ENCODE measurements at places on chromosomes 5 and 9.
A peak's percentile ranks its signal among the peaks of the same experiment; 100 is the strongest.

DNA sequence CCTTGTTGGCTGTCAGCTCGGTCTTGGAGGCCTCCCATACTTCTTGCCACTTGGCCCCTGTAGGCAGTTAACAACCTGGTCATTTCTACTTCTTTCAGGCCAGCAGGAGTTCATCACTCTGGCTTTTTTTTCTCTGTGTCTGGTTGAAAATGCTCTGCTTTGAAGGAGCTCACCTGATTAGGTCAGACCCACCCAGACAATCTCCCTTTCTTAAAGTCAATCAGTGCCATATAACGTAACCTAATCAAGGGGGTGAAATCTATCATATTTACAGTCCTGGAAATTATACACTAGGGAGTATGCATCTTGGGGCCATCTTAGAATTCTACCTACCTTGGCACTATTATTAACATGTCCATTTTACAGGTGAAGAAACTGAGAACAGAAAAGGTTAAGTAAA lies 155.4 kb downstream of the SREK1 start:
- DNase-seq: no peak

DNA sequence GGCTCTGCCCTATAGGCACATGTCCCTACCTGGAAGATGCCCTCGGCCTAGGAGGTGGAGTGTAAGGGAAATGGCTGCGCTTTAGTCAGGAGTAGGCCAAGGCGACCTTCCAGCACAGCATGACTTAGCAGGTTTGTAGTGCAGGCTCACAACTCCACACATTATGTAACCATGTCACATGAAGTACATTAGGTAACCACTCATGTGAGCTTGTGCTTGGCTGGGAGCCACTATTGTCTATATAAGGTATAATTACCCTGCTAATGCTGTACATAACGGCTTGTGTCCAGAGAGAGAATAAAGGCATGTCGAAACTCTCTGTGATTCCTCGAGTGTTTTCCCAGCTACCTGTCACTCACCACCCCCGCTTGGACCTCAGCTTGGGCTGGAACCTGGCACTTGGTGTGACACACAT lies 74.9 kb downstream of the CAMK4 start:
- DNase-seq: no peak

DNA sequence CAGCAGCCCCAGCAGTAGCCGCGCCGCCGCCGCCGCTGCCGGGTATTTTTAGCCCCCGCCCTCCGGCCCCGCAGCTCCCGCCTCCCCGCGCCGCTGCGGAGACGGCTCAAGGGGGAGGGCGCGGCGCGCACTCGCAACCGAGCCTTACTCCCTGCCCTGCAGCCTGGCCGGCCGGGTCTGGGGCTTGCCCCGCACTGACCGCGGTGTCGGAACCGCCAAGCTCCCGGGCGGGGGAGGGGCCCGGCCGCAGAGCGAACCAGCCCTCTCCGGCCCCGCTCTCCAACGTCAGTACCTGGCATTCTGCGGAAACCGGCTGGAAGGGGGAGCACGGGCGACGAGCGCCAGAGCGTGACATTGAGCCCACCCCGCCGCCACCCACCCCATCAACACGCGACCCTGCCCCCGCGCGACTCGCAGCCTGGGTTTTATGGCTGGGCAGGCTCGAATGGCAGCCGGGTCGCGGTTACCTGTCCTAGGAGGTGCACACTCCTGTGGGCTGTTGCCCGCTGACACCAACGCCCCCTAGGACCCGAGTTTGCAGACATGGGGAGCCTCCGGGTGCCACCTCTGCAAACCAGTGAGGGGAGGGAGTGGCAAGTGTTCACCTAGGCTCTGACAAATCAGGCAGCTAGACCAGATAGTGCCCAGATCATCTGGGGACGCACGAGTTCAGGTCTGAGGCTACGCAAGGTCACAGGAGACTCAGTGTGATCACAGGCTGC lies at the start of gene ACSL6:
TSS of gene ACSL6 (minus strand) at position 37 of the 722 bp plus-strand sequence. CDS start 105 bp downstream, outside the sequence.
- DNase-seq: no peak

- DNase-seq: no peak
These were observed 67.8 kb downstream of the LHX2 start for GRCh38 chr9:124079176-124079925.

DNA sequence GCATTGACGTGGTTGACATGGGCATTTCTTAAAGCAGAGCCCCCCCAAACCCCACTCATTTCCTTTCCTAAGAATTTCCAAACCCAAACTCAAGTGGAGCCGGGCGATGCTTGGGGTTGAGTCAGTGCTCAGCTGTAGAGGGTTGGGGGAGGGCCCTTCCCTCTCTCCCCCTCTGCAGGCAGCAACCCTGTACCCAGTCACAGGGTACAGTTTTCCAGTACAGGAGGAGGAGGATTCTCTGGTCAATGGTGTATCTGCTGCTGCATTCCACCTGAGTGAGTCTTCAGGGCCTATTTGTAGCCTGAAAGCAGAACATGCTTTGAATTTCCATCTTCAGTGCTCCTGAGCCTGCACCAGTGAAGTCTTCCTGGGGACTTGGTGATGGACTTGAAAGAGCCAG lies 55.8 kb downstream of the ENTREP1 start:
- DNase-seq: no peak

- no peak for DNase-seq
These were observed 1006.5 kb upstream of the TYRP1 start for GRCh38 chr9:11686733-11687132.

- DNase-seq: peak; percentile 37
These were observed 718 bp upstream of the DENND4C start for GRCh38 chr9:19229595-19230354.

- no peak for DNase-seq
These were observed 263.5 kb downstream of the CWC27 start for GRCh38 chr5:65032250-65032649.

DNA sequence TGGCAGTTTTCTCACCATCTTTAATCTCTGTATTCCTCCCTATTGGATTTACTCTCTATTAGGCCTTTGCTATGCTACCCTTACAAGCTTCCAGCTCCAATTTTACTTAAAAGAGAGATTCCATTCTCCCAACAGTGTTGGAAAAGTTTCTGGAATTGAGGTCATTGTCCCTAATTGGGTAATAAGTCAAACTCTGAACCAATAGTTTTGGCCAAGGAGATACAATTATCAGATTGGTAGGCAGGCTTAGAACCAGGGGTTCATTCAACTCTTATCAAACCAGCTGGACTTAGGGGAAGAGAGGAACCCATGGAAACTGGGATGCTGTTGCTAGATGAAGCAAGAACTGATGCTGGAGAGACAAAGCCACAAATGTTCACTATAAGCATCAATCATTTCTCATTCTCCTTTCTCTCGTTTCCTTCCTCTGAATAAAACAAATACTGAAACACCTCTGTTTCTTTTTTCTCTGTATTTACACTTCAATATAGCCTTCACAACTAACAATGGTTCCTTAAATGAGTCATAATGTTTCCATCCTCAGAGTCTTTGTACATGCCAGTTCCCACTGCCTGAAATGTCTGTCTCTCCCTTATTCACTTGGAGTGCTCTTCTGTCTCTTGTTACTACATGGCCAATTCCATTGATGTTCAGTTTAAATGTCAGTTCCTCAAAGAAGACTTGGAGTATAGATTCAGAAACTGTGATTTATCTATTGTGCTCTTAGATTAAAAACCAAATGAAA lies 587.3 kb downstream of the GABRG2 start:
- DNase-seq: no peak

DNA sequence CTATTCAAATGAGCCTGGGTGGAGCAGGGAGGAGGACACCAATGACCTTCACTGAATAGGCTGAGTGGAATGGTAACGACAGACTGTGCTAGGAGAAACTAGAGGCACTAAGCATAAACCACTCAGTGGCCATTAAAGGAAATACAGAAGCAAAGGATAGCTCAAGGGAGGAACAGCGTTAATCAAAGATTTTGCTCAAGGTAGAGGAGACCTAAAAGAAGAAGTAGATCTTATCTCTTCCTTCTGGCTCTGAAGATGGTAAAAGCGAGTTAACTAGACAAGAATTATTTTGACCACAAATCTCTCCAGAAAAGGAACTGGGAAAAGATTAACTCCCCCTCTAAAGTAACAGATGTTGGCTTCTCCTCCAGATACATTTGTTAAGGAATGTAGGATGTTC lies 299.6 kb downstream of the EPB41L4A start:
- no peak for DNase-seq

DNA sequence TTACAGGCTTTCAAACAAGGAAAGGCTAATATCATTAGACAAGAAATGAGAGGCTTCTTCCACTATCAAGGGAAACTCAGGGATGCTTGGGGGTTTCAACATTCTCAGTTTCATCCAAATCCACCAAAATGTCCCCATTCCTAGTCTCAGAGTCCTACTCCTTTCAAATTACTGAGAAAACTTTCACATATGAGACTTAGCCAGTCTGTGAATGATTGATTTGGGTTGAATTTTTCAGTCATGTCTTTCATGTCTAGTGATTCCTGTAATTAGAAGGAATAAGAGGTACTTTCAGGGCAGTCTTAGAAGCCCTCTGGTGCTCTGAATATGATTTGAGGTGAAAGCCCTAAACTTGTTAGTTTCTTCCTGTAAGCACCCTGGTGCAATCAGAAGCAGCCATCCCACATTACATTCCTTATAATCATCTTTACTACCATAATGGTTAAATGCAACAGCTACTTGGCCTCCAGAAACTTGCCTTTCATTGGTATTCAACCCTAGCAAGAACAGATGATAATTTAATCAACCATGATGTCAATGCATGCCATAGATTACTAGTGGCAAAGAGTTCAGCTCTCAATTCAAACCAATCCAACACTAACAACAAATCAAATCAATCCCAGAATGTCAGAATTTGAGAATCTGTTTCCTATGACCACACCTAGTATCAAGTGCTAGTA lies 50.7 kb upstream of the RIC1 start:
- DNase-seq: no peak

GRCh38 chr5:151214614-151215545 lies 9.0 kb downstream of the CCDC69 start:
- no peak for DNase-seq

DNA sequence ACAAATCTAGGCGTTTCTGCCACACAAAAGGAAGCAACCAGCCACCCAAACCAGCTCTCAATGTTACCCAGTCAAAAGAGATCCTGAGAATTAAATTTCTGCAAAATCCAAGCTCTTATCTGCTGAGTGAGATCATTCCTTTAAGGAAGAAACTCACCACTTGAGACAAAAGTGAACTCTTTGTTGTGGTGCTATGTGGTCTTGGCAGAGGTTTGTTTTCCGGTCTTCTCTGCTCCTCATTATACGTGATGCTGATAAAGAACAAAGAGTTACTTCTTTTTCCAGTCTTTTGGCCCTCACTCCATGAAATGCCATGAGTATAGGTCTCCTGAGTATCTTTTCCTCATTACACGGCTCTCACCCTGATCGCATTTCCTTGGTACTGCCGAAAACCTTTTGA lies 82.1 kb downstream of the PRKACG start:
- DNase-seq: no peak

GRCh38 chr9:129497005-129497812 lies 123.7 kb downstream of the C9orf50 start:
- DNase-seq: no peak

GRCh38 chr9:100813871-100814270 lies 214.7 kb upstream of the PLPPR1 start:
- no peak for DNase-seq

- DNase-seq: no peak
These were observed 7.1 kb downstream of the INPP5E start for GRCh38 chr9:136432591-136432990.

GRCh38 chr9:121703014-121703734 lies 51.7 kb downstream of the DAB2IP start:
- no peak for DNase-seq

DNA sequence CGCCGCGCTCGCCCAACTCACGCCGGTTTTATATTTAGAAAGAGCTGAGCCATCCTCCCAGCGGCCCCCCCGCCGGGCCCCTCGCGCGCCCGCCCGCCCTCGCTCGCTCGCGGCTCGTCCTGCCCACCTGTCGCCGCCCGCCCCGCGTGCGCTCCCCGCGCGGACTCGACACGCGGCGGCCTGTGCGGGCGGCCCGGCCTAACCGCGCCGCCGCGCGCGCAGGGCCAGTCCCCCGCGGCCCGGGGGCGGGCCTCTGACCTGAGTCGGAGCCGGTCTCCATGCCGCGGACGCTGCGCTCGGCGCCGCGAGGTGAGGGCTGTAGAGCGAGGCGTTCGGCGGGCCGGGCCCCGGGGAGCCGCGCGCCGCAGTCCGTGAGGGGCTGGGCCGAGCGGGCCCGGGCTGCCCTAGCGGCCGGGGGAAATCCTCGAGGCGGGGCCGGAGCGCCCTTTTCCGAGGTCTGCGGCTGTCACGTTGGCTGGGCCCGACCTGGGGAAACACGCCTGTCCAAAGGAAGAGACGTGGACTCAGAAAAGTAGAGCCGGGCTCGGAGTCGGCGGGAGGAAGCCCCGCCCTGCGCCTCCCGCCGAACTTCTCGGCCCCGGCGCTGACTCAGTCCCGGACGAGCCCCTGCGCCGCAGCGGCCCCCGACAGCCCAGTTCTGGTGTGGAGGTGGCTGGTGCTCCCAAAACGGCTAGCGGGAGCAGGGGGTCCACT lies at the start of gene ECPAS:
TSS of gene ECPAS (minus strand) at position 526 of the 714 bp plus-strand sequence. CDS start 11,465 bp downstream, outside the sequence.
- DNase-seq: peak; percentile 28

DNA sequence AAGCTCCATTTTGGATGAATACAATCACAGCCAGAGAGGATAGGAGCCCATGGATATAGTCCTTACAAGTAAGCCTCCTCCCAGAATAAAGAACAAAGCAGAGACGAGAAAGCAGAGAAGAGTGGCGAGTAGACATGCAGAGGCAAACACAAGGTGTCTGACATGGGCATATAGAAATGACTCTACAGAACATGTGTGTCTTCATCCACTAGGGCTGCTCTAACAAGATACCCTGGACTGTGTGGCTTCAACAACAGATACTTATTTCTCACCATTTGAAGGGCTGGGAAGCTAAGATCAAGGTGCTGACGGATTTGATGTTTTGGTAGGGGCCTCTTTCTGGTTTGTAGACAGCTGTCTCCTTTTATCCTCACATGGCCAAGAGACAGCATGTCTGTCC lies 32.3 kb upstream of the FER start:
- DNase-seq: no peak

GRCh38 chr5:31573494-31574142 lies 41.5 kb downstream of the C5orf22 start:
- no peak for DNase-seq

GRCh38 chr9:132456241-132456640 lies 46.2 kb downstream of the CFAP77 start:
- no peak for DNase-seq

DNA sequence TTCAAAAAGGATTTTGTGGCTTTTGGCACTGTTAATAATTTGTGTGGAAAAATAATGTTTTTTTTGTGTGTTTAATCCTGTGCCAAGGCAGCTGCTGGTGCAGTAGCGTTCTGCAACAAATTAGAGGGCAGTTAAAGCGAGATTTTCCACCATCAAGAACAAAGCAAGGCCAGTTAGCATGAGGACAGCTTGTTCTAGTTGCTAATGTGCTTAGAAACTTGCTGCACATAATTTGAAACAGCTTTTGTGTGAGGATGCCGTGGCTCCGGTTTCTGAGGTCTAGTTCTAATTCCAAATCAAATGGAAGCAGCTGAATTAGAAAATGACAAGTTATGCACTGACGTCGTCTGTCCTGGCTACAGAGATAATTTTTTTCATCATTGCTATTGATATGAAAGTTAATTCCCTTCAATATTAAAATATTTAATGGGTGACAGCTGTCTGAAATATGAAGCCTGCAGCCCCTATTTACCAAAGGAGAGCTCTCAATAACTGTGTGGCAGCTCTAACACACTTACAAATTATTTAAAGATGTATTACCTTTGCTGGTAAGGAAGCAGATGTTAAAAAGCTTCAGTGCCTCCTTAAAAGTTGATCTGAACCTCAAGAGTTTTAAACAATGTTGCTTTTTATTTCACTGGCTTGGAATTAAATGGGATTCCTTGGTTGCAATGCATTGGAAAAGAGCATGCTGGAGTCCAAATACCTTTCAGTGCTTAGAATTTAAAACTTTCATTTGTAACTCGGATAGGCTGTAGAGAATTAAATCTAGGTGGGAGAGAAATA lies 128.6 kb downstream of the SPATA31D1 start:
- DNase-seq: no peak

Data from stimulated activated CD8-positive, alpha-beta memory T cell treated with anti-CD3 and anti-CD28 coated beads, Interleukin-7, amount 100 ng/mL, for 1 hour (primary cell).